ENCODE measurements at places on chromosomes 6 and 20.
A peak's percentile ranks its signal among the peaks of the same experiment; 100 is the strongest.

GRCh38 chr6:2884804-2885203 is 18.3 kb downstream of the SERPINB9 start:
- no peak for DNase-seq

- no peak for DNase-seq
Measured at GRCh38 chr6:12171717-12172116, 118.4 kb upstream of the EDN1 start.

DNA sequence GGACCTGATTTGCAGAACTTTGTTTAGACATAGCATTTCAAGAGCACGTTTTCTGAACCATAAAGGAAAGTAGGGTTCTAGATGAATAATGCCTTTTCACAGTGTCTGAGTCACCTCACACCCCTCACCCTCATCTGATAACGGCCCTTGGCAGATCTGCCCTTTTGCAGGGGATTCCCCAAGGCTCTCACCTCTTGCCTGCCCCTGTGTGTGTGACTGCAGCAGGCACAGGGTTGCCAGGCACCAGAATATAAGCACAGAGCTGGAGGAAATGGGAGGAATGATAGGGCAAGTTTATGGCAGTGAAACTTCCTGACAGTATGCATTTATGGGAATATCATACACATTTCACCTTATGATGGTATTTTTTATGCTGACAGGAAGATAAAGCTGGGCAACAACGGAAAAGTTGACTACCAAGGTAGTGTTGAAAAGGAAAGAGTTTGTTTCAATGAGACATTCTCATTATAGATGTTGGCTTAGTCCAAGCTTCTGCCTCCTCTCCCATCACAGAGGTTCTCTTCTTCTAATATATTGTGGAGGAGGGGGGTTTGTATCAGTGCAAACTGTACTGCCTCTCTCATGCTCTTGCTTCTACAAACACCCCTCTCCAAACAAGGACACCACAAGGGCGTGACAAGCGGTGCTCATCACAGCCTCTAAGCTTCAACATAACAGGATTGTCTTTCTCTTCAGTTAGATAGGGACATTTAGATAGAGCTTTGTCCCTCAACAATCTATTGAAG is 101.5 kb upstream of the BACH2 start:
- DNase-seq, result peak; percentile 58

DNA sequence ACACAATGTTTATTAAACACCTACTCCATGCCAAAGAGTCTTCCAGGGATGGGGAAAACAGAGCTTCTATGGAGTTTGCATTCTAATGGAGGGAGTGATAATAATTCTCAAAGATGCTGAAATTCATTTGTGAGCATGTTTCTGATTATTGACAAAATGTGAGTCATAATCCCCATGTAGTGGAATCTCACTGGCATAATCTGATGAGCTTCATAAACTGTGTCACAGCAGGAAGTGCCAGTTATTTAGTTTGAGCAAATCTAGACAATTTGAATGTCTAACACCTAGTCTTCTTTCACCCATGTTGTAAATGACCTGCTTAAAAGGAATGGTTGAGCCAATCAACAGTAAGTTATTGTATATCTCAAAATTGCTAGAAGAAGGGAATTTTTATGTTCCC is 95.1 kb downstream of the KCNQ5 start:
- DNase-seq, result no peak

- DNase-seq, result peak; percentile 95
Measured at GRCh38 chr6:6696867-6697531, 108.5 kb downstream of the LY86 start.

DNA sequence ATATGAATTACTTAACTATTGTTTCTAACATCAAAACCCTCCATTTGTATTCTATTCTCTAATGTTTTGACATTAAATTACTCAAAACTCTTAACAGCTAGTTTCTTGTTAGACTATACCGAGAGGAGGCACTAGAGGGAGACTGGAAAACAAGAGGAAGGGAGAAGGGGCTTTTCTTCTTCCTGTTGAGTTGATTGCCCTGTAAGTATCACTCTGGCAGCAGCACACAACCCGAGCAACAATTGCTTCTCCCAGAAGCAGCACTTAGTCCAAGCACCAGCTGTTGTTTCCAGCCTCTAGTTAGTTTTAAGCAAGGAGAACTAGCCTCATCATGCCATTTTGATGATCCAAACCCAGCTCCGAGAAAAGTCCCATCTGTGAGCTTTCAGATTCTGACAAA is 603.8 kb downstream of the PRKN start:
- DNase-seq, result peak; percentile 5

GRCh38 chr20:2358006-2358405 is 22.7 kb upstream of the TGM6 start:
- no peak for DNase-seq

DNA sequence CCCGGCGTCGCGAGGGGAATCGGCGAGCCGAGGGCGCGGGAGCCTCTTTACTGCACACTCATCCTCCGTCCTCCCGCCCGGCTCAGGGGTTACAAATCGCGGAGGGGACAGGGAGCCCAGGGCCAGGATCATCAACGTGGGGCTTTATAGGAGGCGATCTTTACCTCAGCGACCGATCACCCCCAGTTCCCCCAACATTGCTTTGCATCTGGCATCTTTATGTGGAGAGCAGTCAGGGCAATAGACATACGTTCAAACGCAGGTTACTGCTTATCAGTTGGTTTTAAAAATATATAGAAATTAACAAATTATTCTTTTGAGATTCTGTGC is 634 bp downstream of the HSF2 start:
- DNase-seq, result peak; percentile 53

- DNase-seq, result no peak
Measured at GRCh38 chr6:4351520-4352321, 216.3 kb upstream of the ECI2 start.

- no peak for DNase-seq
Measured at GRCh38 chr6:25411316-25411950, 132.3 kb downstream of the CARMIL1 start.

DNA sequence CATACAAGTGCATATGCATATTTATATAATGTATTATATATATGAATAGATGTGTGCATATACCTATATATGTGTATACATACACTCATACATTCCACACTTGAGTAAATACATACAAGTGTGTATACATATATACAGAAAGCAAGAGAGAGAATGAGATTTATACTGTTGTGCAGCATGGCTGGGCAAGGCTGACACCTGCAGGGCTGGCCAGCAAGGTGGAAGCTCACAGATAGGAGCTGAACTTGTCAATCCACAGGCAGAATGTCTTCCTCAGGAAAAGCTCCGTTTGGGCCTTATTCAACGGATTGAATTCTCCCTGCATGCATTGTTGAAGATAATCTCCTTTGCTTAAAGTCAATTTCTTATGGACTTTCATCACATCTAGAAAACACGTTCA is 256.7 kb downstream of the ZNF217 start:
- no peak for DNase-seq

GRCh38 chr6:47810885-47811284 is 29.1 kb downstream of the OPN5 start:
- DNase-seq, result peak; percentile 4

DNA sequence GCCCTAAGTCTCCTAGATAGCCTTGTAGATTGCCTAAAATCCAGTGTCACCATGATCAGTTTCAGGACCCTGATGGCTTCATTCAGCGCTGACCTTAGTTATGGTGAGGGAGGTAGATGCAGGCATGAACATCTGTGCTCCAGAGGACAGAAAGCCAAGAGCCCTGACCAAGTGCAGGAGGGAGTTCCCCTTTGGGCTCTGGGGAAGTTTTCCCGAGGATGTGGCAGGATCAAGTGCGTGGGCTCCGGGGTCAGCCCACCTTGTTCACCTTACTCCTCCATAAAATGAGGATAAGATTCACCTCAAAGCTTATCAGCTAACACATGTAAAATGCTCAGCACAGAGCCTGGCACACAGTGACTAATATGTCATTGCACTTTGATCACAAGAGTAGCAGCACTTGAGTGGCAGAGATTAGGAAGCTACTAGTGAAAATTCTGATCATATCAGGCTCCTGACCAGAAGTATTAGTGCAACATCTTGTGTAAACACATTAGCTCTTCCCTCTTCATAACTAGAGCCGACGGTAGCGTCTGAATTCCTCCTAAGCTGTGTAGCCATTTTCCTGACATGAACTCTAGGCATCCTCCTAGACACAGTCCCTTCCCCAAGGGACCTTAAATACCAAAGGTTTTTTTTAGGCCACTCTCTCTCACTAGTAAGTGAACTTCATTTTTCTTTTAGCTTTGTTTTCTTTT is 125.2 kb downstream of the SULF2 start:
- DNase-seq, result peak; percentile 30

DNA sequence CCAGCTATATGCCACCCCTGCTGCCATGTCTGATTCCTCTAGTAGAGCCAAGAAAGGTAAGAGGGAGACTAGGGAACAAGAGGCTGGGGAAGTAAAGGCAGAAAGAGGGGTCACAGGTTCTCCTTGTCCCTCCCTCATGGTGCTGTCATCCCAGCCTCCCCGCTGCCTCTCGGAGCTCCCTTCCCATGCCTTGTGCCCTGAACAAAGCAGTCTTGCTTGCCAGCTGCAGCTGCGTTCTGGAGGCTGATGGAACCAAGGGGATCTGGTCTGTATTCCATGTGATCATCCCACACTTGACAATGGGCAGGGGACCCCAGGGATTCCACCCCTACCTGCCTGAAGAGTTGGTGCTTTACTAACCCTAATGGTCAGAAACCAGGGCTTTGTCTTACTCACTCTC is 61.4 kb downstream of the DAAM2 start:
- no peak for DNase-seq

DNA sequence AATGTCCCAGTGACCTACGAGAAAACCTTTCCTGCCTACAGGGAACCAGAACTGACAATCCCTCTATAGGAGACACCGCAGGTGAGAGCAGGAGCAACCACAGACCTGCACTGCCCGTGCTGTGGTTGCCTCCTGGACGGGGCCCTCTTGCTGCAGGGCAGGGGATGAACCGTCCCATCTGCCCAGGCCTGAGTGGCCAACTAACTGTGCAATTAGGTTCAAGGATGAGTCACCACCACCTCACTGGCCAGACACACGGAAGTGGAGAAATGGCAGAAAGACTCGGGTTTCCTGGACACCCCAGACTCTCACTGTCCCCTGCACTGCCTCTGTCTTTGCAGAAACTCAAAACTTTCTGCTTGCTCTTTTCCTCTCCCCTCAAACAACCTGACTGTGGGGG is 13.8 kb upstream of the HLA-G start:
- DNase-seq, result no peak

- DNase-seq, result no peak
Measured at GRCh38 chr6:36219081-36219480, 22.5 kb downstream of the BRPF3 start.

Data from hematopoietic multipotent progenitor cell treated with erythropoietin and hydrocortisone succinate and interleukin-3 and kit ligand, for 6 days (in vitro differentiated cells).